ENCODE measurements at places on chromosomes 11 and 22.

DNA sequence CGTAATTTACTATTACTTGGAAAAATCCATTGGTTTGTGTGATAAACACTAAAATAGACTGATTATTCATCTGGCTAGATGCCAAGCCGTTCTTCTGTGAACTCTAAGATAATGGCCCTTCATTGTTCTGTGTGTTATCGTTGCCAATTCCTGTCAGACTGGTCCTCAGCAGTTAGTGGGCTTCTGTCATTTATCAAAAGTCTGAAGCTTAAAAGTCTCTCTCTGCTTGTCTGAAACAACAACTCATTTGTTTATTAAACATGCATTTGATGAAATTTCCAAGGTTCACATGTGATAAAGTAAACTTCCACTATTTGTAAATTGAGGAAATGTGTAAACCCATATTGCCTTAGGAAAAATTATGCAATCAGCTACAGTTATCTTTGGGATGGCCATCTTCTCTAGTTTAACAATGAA, 21.1 kb upstream of the RDX start:
- no peak for DNase-seq

GRCh38 chr11:30911247-30911646, 325.1 kb upstream of the MPPED2 start:
- no peak for DNase-seq

DNA sequence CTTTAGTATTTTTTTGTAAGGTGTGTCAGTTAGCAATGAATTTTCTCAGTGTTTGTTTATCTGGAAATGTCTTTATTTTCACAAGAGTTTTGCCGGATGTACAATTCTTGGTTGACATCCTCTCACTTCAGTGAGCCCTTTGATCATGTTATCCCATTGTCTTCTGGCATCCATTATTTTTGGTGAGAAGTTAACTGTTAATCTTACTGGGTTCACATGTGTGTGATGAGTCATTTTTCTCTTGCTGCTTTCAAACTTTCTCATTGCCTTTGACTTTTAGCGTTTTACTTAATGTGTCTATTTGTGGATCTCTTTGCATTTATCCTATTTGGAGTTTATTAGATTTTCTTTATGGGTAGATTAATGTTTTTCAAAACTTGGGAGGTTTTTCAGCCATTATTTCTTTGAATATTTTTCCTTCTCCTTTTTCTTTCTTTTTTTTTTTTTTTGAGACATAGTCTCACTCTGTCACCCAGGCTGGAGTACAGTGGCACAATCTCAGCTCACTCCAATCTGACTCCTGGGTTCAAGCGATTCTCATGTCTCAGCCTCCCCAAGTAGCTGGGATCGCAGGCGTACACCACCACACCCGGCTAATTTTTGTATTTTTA, 100.5 kb upstream of the RRM1 start:
- no peak for DNase-seq

DNA sequence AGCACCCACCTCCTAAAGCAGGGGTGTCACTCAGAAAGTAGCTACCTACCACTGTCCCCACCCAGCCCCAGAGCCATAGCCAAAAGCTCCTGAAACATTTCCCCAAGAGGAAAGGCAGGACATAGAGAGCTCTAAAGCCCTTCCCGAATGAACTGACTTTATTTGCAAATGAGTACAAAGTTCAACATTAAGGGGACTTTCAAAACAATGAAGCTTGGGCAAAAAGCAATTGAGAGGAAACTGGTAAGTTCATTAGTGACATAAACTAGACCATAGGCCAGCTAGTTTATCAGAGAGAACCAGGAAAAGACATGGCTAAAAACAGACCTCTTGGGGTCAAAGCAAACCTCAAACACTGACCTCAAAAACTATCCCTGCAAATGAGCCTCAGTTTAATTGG, 72.7 kb downstream of the IGLL5 start:
- no peak for DNase-seq

- DNase-seq, result no peak
Observed at GRCh38 chr11:61747967-61748285, 4.5 kb upstream of the MYRF start.

- DNase-seq, result no peak
Observed at GRCh38 chr11:132866783-132867545, 665.3 kb downstream of the OPCML start.
